ENCODE measurements at places on chromosomes 3 and 15.

DNA sequence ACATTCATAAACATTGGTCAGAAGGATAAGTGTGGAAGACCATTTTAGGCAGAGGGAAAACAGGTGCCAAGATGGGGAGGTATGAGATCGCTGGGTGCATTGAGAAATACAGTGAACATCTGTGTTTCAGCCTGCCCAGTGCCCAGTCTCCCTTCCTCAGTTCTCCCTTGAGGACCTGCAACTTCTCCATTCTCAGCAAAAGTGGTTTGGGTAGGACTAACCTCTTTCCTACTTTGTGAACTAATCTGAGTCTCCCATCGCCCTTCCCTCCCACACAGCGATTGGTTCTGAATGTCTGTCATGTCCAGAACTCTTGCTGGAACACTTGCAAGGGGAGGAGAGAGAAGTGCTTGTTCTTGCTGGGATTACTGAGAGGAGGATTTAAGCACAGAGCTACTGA is 10.9 kb upstream of the CCNL1 start:
- DNase-seq: no peak

- no peak for DNase-seq
Observed at GRCh38 chr3:170640737-170641171, 54.9 kb upstream of the SLC7A14 start.

DNA sequence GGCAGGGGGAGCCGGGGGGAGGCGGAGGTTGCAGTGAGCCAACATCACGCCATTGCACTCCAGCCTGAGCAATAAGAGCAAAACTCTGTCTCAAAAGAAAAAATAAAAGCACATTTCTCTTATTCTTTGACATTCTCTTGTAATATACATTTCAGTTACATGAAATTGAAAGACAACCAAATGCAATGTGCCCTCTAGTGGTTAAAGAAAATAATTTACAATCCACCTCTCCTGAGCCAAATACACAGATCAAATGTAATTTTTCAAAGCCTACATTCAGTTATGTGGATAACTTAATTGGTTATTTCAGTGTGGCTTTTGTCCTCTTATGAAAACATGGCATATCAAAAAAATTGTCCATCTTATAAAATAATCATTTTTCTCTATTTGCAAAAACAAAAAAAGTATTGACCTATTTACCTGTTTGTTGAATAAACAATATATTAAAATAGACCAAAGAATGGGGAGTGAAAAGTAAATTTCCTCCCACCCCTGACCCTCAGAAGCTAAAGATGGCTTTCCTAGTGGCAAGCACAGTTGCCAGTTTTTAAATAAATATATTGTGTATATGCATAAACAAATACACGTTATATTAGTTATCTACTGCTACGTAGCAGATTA is 14.2 kb upstream of the U2SURP start:
- no peak for DNase-seq

DNA sequence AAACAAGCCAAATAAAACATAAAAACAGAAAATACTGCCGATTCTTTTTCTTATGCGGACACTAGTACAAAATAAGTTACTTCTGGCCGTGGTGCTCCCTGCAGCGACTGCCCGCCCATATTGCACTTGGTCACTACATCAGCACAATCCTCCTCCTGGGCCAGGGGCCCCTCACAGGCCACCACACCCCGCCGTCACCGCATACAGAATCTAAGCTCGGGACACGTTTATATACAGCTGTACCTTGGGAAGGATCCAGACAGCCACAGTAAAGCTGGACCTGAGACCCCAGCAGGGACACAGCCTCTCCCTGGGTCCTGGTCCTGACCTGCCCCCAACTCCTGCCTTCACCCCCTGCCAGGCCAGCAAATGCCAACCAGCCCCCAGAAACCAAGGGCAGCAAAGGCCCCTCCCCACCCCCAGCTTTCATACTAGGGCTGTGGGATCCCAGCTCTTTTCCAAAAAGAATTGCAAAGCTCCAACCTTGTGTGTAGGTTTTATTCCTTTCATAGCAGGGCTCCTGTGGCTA is 12.9 kb upstream of the DNAJB8 start:
- no peak for DNase-seq

GRCh38 chr15:65249641-65250040 is 37.0 kb downstream of the PARP16 start:
- no peak for DNase-seq

- DNase-seq: no peak
Observed at GRCh38 chr3:57978316-57978715, 29.9 kb upstream of the FLNB start.

- DNase-seq: no peak
Observed at GRCh38 chr3:187973977-187974870, 179.7 kb upstream of the LPP start.

- DNase-seq: no peak
Observed at GRCh38 chr15:92677999-92678398, 22.4 kb upstream of the FAM174B start.

- no peak for DNase-seq
Observed at GRCh38 chr3:96657710-96658109, 156.7 kb upstream of the EPHA6 start.

DNA sequence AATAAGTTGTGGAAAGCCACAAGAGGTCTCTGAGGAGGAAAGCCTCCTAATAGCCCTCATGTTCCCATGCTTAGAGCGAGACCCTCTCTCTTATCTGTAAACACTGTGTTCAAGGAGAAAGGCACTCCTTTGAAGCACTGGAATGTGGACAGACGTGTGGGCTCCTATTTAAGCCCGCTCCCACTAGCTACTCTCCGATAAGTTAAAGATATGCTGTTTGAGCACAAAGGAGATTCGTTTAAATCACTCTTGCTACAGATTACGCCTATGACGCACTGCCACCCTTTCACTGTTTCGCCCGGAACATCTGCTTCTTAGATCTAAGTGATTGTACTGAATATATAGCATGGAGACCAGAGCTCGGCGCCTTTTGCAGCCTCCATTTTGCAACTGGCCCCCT is 57.8 kb upstream of the FAM3D start:
- DNase-seq: no peak

DNA sequence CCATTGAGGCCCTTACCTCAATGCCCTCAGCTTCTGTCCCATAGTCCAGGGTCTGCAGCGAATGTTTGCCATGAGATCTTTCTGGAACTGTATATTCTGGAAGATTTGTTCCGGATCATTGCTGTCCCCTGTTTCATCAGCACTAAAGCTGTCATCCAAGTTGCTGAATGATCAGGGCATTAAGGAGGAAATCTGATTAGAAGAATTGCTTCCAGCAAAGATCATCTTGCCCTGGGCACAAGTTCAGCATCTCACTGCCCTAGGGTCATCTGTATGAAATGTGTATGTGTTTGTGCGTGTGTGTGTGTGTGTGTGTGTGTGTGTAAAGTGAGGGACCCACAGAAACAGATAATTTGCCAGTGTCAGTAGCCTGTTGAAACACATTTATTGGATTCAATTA is 1.4 kb downstream of the TMC3 start:
- no peak for DNase-seq

DNA sequence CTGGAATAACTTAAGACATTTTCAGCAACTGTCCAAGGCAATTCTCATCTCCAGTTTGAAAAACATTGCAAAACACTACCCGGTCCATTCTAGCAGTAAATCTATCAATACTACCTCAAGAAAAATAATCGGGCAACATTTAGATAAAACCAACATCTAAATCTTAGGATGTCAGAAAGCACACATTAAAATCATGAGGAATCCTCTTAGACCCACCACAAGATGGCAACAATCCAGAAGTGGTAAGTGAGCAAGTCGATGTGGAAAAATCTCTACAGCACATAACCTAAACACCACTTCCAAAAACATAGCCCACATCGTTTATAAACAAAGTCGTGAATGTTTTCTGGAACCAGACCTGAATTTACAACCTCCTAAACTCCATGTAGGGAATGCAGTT is 5.7 kb downstream of the PLCH1 start:
- DNase-seq: no peak

- no peak for DNase-seq
Observed at GRCh38 chr3:117801912-117802239, 1092.3 kb downstream of the TUSC7 start.

- no peak for DNase-seq
Observed at GRCh38 chr3:131704098-131704497, 201.3 kb upstream of the MRPL3 start.

DNA sequence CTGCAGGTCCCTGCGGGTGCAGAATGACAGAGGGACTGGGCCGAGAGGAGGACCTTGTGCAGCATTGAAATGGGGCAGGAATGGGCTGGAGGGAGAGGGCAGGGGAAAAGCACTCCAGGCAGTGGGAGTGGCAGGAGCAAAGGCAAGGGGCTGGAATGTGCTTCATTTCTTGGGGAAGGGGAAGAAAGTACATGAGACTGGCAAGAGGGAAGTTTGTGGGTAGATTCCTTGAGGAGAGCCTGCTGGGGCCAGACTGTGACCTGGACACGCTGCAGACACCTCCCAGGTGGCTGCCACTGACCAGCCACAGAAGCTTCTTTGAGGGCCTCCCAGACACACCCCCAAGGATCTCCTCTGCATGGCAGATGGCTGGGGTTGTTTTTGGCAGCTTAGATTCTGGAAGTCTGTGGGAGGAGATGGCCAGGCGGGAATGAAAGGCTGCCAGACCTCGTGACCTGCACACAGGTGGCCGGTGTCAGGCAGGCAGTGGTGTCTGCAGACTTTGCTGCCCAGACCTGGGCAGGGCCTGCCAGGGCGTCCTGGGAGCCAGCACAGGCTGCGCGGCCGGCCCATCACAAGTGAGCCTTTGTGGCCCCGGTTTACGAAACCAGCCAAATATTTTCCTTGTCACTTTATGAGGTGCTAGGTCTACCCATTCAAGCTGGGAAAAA is 53.1 kb downstream of the SPSB4 start:
- no peak for DNase-seq

GRCh38 chr3:10648181-10648580 is 142.8 kb upstream of the ATP2B2 start:
- no peak for DNase-seq

GRCh38 chr3:8536096-8537056 is 34.8 kb downstream of the LMCD1 start:
- no peak for DNase-seq

DNA sequence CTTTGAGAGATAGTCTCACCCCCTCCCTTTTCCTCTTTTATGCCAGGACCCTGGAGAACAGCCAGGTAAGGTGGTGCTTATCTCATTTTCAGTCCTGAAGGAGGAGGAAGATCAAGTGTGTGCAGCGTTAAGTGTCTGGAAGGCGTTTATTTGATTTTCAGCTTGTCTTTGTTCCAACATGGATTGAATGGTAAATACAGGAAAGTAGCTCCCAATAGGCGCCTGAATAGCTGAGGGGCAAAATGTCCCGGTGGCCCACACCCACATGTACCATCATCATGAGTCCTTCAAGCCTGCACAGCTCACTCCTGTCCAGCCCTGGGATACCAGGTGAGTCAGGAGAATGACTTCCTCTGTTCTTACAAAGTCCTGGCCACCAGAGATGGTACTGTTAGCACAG is 73.5 kb downstream of the CEMIP start:
- no peak for DNase-seq

GRCh38 chr15:90031231-90031791 is 30.2 kb downstream of the ZNF710 start:
- no peak for DNase-seq

DNA sequence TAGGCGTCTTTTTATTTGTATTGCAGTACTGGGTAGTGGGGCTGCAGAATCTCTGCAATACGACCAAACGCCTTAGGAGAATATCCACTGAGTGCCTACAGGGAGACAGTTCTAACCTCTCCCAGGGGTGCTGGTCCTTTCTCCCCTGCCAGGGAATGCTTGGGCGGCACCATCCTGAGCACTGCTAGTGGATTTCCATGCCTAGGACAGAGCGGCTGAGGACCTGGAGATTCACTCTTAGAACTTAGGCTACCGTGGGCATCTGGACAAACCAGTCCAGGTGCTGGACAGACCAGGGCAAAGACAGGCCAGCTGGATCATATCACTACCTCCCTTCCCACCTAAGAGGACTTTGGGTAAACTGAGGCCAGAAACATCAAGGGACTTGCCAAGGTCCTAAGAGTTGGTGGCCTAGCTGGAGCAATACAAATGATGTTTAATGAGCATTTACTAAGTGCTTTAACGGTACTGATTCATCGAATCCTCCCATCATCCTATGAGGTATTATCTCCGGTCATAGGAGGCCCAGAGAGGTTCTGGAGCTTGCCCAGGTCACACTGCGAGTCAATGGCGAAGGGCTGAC is 902 bp downstream of the TMEM44 start:
- no peak for DNase-seq

DNA sequence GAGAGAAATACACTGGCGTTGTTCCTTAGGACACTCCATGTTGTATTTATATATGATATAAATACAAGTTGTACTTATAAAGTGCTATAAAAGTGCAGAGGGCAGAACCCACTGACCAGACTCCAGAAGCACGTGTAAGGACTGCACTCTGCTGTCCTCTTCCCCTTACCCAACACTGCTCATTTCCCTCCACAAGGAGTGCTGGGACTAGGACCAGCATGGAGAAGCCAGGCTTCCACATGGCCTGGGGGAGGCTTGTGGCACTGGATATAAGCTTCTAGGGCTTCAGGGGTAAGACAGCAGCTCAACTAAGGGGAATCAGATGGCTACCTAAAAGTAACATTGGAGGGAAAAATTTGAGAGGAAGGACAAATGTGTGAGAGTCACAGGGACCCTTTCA is 556.9 kb downstream of the IGSF11 start:
- DNase-seq: no peak

DNA sequence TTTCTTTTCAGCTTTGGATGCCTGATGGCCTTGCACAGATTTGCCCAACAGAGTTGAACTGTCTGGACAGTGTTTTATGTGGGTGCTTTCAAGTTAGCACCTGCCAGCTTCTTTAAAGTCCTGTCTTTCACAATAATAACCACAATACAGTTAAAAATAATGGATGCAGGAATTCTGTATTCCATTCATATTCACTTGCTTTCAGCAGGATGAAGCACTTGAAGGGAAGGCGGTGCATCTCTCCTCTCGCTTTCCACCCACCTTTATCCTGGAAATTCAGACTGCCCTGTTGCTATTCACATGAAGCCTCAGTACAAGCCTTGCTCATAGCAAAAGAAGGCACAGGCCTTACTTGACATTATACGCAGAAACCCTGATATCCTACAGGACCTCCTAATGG is 26.5 kb upstream of the GYG1 start:
- no peak for DNase-seq

- peak; percentile 13 for DNase-seq
Observed at GRCh38 chr3:112519424-112520001, 20.2 kb upstream of the BTLA start.

DNA sequence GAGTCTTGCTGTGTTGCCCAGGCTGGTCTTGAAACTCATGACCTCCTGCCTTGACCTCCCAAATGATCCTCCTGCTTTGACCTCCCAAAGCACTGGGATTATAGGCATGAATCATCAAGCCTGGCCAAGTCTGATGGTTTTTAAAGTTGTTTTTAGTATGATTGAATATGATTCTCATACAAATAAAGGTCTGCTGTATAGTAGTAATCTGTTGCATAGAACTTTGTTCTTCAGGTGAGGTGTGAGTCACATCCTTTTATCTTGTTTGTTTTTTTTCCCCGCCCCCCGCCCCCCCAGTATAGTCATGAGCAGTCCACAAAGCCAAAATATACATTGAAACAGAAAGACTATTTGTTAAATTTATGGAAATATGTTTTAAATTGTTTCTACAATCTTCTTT is 39.0 kb downstream of the UBE2E2 start:
- DNase-seq: no peak

GRCh38 chr3:141646760-141647561 is 91.1 kb upstream of the RNF7 start:
- DNase-seq: peak; percentile 31
